ENCODE measurements at places on chromosomes 1 and 21.

GRCh38 chr1:228099331-228099732 is 3.8 kb downstream of the C1orf35 start:
- no peak for DNase-seq

- DNase-seq: no peak
Measured at GRCh38 chr21:46603228-46603627, 1.7 kb downstream of the S100B start.

GRCh38 chr1:84366786-84367185 is 31.5 kb upstream of the DNASE2B start:
- no peak for DNase-seq

- DNase-seq: no peak
Measured at GRCh38 chr1:217495249-217495648, 135.6 kb downstream of the GPATCH2 start.

GRCh38 chr1:151165281-151165737 is 393 bp downstream of the LYSMD1 start:
- DNase-seq: no peak

DNA sequence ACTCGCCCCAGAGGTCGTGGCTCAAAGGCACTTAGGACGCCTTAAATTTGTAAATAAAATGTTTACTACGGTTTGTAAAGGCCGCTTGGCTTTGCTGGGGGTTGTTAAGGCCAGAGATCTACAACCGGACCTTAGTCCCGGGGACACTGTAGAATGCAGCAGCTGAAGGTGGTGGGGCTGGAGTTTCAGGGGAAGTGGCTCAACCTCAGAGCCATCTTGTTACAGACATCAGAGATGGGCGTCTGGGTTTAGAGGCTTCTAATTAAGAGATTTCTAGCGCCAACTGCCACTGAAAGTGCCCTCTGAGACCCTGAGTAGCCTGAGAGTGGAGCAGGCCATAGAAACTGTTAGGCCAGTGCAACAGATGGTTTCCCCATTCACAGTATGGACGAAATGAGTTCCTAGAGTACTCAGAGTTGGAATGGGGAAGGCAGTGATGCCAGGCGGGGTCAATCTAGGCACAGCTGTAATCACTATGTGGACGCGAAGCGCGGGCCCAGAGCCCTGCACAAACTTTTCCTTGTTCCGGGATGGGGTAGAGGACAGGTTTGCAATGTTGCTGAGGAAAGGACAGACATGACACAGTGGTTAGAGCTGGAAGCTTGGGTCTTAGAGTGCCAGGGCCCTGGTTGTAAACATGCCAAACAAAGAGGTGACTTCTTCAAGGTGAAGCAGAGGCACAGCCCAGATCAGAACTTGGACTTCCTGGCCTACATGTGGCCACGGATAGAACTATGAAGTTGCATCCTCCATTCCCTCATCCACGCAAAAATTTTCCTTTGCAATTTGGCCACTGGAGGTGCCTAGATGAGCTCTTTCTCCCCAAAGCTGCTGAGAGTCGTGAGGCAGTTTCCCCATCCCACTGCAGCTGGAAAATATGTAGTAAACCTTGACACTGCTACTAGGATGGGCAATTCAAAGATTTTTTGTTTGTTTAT is 6.0 kb downstream of the HLX start:
- DNase-seq: no peak

DNA sequence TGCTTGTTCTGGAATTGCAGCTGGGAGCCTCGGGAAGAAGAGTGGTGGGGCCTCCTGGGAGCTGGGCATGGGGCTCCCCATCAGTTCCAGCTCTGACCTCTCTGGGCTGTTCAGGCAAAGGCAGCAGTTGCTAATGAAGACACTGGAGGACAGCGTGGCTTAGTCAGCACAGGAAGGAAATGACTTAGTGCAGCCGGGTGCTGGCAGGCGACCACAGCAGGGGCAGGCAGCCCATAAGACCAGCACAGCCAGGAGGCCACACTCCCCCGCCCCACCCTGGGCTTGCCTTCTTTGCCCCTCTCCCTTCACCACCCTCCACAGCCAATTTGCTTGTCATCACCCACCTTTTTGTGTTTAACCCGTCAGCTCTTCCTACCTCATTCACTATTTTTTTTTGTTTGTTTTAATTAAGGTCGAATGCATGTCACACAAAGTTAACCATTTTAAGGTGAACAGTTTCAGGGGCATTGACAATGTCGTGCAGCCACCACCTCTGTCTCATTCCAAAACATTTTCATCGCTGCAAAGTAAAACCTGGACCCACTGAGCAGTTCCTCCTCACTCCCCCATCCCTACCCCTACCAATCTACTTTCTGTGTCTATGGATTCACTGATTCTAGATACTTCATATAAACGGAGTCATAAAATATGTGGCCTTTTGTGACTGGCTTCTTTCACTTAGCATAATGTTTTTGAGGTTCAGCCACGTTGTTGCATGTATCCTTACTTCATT is 10.9 kb downstream of the OLIG2 start:
- no peak for DNase-seq

DNA sequence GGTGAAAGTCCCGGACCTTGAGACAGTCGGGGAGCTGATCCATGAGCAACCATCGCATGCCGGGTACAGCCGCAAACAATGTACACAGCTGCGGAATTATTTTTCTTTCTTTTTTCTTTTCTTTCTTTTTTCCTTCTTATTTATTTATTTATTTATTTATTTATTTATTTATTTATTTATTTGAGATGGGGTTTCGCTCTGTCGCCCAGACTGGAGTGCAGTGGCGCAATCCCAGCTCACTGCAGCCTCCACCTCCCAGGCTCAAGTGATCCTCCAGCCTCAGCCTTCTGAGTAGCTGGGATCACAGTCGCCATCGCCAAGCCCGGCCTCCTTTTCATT is 2.6 kb upstream of the PERM1 start:
- no peak for DNase-seq

DNA sequence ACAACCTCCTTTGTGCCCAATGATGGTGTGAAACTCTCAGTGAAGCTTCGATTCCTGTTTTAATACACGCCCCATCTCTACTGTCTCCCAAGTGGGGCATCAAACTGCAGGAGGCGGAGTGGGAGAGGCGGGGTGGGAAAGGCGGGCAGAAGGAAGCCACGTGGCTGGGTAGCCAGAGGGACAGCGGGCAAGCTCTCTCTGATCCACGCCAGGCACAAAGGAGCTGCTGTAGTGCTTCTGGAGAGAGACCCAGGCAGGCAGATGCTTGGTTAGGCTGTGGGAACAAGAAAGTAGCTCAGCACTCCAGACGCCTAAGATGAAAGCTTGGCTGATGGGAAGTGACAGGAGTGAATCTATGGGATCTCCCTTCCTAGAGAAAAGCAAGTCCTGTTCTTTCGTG is 25.7 kb downstream of the TRIM67 start:
- DNase-seq: no peak

DNA sequence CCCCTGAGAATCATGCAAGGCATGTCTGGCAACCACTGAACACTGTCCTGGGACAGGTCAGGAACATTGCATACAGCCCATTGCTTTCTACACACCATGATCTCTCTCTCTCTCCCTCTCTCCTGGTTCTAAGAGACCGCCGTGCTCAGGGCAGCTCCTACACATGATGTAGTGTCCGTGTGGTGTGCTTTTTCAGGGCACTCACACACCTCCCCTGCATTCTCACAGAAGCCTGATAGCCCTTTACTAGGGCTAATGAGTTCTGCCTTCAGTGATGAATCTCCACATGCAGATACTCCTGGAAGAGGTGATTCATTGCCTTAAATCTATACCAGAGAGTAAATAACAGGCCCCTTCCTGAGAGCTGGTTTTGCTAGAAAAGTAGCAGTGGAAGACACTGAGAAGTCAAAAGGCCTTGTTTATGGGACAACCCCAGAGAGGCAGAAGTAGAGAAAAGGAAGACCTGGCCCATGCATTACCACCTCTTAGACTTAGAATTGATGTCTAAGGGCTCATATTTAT is 7.2 kb upstream of the OLFML2B start:
- DNase-seq: no peak

DNA sequence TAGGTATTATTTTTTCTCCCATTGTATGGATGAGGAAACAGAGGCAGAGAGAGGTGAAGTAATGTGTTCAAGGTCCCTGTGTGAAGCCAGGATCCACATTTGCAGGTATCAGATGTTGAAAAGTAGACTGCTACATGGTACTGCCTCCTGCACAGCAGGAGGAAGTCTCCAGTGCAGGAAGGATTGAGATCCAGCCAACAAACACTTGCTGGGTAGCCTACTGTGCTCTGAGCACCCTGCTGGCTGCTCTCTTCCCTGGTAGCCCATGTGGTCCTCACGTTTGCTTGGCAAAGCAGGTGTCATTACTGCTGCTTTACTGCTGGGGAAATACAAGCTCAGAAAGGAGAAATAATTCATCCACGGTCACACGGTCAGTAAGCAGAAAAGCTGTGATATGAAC is 21.3 kb upstream of the GRIK3 start:
- DNase-seq: no peak

GRCh38 chr1:235875036-235875597 is 8.4 kb upstream of the LYST start:
- no peak for DNase-seq

GRCh38 chr21:39107739-39108138 is 75.5 kb downstream of the PSMG1 start:
- no peak for DNase-seq

- DNase-seq: no peak
Measured at GRCh38 chr1:223207293-223208066, 64.4 kb upstream of the TLR5 start.

- DNase-seq: no peak
Measured at GRCh38 chr1:198497326-198498102, 43.0 kb downstream of the ATP6V1G3 start.

DNA sequence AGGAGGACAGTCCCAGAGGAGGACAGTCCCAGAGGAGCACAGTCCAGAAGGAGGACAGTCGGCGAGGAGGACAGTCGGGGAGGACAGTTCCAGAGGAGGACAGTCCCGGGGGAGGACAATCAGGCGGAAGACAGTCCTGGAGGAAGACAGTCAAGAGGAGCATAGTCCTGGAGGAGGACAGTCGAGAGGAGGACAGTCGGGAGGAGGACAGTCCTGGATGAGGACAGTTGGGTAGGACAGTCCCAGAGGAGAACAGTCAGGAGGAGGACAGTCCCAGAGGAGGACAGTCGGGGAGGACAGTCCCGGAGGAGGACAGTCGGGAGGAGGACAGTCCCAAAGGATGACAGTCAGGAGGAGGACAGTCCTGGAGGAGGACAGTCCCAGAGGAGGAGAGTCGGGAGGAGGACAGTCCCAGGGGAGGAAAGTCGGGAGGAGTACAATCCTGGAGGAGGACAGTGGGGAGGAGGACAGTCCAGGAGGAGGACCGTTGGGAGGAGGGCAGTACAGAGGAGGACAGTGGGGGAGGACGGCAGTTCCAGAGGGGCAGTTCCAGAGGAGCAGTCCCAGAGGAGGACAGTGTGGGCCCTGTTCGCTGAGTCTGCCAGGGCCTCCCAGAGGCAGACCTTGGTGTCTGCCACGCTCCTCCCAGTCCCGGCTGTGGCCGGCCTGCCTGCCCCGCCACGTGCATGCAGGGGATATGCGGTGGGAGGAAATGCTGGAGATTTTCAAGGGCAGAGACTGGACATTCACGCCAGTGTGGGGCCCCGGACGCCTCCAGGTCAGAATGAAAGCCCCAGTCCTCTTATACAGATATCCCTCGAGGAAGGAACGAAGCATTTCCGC is 183.8 kb upstream of the ARHGEF16 start:
- DNase-seq: no peak

DNA sequence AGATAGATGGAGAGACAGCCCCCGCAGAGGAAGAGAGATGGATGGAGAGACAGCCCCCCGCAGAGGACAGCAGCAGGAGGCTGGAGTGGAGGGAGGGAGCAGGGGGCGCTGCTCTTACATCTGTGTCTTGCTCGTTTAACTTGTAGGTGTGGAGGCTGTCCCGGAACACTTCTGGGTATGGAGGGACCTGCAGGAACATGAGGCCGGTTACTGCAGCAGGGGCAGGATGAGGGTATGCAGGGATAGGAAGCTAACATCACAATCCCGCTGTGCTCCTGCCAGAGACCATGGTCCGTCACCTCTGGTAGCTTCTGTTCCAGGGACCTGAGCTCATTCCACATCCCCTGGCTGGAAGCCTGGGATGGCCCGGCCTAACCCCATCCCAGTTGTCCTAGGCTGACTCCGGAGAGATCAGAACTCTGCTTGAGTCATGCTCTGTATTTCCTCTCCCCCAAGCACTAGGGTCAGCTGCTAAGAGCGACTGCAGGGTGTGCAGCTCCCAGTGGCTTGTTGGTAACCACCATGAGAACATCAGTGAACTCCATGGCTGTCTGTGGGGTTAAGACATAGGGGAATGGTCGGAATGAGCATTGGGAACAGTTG is 36.7 kb upstream of the GOLT1A start:
- DNase-seq: no peak

DNA sequence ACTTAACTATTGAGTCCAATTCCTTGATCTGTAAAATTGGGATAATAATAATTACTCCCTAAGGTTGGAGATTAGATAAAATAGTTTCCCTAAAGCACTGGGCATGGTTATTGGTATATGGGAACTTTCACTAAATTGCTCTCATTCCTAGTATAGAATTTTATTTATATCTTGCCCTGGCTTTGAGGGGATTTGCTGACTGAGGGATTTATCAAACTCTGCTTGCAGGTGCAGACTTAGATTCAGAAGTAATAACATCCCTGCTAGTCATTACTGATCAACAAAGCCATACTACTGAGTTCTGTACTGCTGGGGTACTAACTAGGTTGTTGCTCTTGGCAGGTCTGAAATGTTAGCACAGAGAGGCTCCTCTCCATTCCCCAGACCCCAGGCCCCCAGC is 41.9 kb downstream of the CASQ2 start:
- no peak for DNase-seq

DNA sequence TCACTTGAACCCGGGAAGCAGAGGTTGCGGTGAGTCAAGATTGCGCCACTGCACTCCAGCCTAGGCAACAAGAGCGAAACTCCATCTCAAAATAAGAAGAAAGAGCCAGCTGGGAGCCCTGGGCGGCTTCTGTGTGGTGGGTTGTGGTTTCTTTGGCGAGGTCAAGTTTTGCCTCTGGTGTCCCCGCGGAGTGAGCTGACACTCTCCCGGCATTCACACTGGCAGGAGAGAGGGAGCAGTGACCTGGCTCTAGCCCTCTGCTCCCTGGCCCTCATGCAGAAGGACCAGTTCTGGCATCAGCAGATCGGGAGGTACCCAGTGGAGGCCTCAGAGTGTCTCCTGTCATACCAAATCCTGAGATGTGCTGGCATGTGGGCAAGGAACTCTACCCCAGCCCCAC is 81.0 kb upstream of the VAMP3 start:
- DNase-seq: no peak

DNA sequence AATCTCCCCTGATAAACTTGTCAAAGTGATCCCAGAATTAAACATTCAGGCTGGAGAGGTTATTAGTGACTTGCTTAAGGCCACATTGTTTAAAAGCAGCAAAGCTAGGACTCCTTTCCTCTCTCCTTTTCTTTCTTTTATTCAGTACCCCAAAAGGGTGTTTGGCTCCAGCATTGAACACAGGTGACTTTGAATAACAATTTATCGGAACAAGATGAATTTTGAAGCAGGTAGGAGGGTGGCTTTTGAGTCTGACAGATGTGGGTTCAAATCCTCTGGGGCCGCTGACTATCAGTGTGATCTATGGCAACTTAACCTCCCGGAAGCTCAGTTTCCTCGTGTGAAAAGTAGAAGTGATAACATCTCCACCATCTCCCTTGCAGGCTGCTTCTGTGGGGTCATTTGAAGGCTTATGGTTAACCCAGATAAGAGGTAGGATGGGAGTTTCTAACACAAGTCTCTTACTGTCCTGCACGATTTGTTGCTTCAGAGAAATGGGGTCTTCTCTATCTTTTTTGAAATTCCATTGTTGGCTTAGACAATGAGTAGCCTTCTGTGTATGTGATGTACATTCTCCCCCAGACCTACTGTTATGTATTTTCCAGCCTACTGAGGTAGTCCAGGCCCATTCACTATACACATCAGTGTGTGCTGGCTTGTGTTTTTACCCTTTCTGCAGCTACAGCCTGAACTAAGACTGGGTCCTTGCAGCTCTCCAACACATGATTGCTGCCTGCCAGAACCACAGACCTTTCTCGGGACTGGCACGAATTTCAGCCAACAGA is 29.0 kb downstream of the JUN start:
- no peak for DNase-seq

Measured in stimulated activated CD8-positive, alpha-beta memory T cell treated with anti-CD3 and anti-CD28 coated beads, Interleukin-2, amount 100 ng/mL, for 48 hours (primary cell).